C1 segment of cervical spinal cord (tissue), 14 donors: ENCODE measurements at places on chromosomes 3 and 15.

DNA sequence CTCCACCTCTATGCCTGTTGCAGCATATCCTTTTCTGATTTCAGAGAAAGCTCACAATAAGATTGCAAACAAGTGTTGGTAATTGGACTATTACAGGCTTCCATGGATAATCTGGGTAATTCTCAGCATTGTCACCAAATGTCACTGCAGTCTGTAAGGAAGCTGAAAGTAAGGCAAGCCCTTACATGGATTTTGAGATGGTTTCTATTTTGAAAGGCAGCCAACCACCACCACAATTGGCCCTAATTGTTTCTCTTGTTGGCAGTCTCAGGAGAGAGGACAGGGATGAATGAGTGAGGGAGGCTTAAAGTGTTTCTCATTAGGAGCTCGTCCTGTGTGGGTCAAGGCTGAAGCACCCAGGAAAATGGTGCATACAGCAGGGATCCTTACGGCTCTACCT, 879.9 kb downstream of the TUSC7 start:
- no peak for DNase-seq

GRCh38 chr15:74213858-74214284, 11.3 kb upstream of the STRA6 start:
- DNase-seq, result no peak

- no peak for DNase-seq
Measured at GRCh38 chr3:130386604-130387263, 41.3 kb downstream of the COL6A5 start.

- no peak for DNase-seq
Measured at GRCh38 chr15:38490242-38490922, 36.5 kb downstream of the FAM98B start.

GRCh38 chr3:43620831-43621655, 768 bp downstream of the ANO10 start:
- peak; percentile 52 for DNase-seq

DNA sequence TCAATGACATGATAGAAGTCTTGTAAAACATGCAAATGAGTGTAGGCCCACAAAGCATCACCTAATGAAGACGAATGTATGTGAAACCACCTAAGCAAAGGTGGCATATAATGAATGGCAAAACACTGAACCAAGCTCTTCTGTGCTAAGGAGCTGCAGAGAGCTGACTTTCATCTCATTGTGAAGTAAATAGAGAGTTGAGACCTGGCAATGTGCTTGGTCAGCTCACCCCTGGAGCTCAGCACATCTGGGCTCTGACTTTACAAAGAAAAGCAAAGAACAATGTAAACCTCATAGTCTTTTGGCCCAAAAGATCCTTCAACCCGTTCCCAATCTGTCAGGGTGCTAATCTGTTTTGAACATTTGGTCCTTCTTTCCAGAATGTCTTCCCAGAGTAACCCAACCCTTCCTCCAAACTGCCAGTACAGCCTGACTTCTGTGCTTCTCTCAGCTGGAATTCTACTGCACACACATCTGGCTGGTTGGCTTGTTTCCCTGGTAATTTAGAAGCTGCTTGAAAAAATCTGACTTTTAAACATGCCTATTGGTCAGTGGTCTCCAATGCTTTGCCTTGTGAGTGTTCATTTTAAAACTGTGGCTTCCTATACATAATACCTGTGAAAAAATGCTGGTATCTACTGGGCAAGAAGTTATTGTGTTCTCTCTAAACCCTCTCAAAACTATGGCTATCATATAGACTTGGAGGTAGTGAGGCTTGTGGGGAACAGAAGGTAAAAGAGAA, 101.7 kb downstream of the CD200R1L start:
- no peak for DNase-seq

DNA sequence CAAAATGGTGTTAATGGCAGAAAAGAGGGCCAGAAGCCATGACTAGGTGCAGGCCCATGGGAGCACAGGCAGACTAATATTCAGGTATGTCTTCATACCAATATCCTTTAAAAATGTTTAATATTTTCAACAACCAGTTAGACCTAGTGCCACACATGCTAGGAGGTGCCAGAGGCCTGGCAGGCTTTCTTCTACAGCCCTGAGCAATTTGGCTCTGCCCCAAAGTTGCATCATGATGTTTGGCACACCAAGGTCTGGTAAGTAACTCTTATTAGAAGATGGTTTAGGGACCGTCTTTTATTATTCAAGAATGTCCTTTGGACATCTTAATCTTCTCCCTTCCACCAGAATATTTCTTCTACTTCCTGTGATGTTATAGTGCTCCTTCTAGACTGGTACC, 34.8 kb downstream of the MITF start:
- DNase-seq, result no peak

- no peak for DNase-seq
Measured at GRCh38 chr3:105915524-105915923, 46.7 kb upstream of the CBLB start.

- DNase-seq, result no peak
Measured at GRCh38 chr3:100880072-100880471, 113.1 kb downstream of the ABI3BP start.

DNA sequence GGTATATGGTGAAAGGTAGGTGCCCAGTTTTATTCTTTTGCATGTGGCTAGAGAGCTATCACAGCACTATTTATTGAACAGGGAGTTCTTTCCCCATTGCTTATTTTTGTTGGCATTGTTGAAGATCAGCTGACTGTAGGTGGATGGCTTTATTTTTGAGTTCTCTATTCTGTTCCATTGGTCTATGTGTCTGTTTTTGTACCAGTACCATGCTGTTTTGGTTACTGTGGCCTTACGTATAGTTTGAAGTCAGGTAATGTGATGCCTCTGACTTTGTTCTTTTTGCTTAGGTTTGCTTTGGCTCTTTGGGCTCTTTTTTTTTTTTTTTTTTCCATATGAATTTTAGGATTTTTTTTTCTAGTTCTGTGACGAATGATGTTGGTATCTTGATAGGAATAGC, 139.2 kb upstream of the CTNNB1 start:
- no peak for DNase-seq

DNA sequence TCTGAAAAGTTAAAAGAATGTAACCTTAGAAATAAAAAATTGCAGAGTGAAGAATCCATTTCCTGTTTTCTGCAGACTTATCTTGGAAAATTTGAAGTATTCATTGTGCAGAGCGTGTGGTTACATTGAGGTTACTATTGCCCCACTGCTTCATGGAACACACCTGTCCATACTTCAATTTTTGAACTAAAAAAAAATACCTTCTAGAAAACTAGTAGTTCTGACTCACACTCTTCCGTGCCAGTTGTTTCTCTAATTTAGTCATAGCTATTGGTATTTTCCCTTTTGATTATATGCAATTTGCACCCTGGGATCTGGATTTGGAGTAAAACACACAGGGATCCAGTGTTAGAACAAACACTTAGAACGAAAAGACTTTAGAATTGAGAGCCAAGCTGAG, 111.8 kb upstream of the LYSMD4 start:
- no peak for DNase-seq
